ENCODE measurements at places on chromosomes 2 and 18.

DNA sequence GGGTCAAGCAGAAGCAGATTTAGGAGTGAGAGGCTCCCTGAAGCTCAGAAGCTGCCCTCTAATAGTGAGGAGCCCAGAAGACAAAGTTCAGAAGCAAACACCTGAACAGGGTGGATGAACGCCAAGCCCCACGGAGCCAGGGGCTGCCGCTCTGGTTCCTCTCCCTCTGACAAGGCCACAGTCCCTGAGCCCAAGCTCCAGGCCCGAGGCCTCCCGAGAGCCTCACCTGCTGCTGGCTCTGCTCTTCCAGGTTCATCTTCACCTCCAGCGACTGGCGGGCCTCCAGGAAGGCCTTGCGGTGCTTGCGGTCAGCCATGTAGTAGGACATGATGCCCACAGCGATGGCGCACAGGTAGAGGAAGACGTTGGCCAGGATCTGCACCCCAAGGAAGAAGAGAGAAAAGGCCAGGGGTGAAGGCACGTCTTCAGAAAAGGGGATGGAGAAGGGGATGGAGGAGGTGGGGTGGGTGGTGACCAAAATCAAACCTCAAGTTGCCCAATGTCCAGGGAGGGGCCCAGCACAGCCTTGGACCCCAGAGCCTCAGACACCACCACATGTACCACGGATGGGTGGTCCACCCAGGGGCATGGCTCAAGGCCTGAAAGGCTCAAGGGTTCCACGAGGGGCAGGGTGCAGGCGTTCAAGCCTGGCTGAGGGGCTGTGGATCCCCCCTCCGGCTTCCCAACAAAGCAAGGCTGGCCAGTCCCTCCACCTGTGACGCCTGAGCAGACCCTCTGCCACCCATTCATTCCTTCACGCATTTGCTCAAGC lies 47.5 kb downstream of the ADCY3 start:
- no peak for DNase-seq

GRCh38 chr18:73556904-73557303 lies 590.7 kb downstream of the FBXO15 start:
- DNase-seq, result no peak

DNA sequence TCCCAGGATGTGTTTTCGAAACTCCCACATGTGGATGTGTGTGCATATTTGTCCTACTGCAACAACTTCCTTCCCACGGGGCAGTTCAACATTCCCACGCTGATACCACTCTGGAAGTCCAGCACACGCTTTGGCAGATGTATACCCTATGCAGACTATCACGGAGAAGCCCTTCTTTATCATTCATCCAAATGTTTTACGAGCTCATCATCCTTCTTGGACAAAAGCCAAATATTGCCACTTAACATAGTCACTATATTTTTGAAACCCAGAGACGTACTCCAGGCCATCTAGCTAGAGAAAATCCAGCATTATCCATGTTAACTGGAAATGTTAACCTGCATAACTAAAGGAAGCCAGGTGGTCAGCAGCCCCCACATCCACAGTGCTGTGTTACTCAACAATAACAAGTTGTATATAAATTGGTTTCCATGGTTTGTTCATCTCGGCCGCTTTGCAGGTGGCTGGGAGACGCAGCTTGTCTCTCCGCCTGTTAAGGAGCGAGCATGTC lies 131.5 kb downstream of the ZNF532 start:
- no peak for DNase-seq

GRCh38 chr2:193336781-193337180 lies 1142.0 kb upstream of the TMEFF2 start:
- DNase-seq, result no peak

- DNase-seq, result no peak
These were observed 207.9 kb upstream of the HDAC4 start for GRCh38 chr2:239608723-239609122.

- no peak for DNase-seq
These were observed 1.2 kb downstream of the ICOS start for GRCh38 chr2:203937788-203938187.

DNA sequence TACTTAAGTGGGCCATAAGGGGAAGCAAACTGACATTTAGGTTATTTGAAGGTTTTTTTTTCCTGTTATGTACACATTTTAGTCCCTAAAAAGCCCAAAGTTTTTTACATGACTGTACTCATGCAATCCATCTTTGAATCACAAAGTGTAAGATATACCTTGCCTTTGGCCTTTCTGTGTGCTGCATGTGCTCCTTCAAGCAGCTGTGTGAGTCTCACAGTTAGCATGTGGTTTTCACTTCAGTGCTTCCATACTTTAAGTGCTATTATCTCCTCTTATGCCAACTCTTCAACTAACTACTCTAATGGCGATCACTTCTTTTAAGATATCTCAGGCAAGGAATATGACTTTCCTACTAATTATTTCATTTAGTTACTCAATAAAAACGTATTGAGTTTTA lies 597.1 kb upstream of the ACVR2A start:
- DNase-seq, result no peak

GRCh38 chr2:38742797-38743559 lies 8.2 kb downstream of the SRSF7 start:
- no peak for DNase-seq

DNA sequence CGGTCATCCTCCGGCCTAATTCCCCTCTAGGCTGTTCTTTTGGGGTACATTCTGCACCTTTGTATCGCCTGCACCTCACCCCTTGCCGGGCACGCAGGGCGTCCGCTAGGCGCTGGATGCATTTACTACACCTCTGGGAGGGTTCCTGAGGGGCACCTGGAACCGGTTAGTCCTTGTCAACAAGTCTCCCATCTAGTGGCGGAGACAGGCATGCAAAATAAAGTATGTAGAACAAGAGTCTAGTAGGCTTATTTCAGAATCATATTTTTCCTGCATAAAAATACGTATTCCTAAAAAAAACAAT lies 705 bp upstream of the TEX261 start:
- no peak for DNase-seq

DNA sequence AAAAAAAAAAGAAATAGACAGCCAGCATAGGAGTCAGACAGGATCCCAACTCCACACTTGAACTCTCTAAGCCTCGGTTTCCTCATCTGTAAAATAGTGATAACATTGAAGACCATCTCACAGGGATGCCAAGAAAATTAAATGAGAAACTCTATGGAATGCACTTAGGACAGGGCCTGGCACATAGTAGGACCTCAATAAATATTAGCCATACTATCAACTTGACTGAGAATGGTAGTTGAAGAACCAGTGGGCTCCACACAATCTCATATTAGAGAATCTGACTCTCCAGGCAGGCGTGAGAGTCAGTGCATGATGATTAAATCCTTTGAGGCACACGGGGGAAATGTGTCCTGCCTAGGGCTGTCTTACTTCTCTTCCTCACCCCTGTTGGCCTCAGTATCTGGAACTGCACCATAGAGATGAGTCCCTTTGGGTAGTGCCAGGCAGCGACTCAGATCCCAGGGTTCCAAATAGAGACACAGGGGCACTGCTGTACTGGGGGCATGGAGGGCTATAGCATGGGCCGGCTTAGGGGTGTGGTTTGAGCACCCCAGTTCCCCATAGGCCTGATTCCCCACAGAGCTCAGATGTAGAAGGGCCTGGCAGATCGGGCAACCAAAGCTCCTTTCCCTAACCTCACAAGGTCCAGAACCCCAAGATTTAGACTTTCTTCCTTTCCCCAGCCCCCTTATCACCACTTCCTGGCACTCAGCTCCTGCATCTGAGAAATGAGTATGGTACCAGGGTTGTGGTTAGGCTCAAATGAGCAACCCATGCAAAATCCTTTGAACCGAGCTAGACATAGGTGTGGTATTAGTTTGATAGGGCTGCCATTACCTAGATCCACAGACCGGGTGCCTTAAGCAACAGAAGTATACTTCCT lies 51.3 kb upstream of the CAB39 start:
- no peak for DNase-seq

DNA sequence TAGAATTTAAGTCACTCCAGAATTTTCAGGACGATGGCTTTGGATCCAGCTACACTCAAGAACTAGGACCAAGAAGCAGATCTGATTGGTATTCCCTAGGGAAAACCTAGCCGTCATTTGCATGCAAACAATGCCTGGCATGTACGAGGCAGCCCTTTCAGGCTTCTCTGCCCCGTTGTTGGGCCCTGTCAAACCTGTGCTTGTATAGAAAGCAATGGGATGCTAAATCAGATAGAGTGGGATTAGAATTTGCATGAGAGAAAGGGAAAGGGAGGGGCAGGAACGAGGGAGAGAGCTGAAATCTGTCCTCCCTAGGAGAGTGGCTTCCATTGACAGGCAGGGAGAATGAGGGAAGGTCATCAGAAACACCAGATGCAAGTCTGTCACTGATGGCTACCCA lies 28.6 kb downstream of the ARID5A start:
- DNase-seq, result no peak

DNA sequence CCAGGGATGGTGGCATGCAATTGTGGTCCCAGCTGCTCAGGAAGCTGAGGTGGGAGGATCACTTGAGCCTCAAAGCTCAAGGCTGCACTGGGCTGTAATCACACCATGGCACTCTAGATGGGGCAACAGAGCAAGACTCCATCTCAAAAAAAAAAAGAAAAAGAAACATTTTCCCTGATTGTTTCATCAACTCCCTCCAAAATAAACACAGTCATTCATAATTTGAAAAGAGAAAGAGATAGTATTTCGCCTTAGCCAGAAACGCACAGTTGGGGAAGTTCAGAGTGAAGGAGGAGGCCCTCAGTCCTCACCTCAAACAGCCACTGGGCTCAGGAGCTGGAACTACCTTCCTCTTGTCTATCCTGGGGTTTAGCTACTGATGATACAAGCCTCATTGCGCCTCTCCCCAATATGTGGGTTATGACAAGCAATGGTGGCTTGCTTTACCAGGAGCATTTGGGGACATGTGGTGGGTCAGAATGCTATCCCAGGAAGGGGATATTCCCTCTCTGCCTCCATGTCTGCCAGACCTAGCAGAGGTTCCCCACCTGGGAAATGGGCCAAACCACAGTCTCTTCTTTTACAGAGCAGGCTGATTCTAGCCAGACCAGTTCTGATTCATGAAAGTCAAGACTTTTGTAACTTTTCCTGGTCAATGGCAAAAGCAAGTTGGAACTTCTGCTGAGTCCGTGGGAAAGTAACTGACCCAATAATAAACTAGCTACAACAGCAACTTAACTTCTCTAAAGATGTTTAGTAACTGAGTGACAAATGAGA lies 22.2 kb upstream of the TMEM87B start:
- DNase-seq, result no peak

- DNase-seq, result no peak
These were observed 533.4 kb upstream of the ID2 start for GRCh38 chr2:8148260-8149006.

DNA sequence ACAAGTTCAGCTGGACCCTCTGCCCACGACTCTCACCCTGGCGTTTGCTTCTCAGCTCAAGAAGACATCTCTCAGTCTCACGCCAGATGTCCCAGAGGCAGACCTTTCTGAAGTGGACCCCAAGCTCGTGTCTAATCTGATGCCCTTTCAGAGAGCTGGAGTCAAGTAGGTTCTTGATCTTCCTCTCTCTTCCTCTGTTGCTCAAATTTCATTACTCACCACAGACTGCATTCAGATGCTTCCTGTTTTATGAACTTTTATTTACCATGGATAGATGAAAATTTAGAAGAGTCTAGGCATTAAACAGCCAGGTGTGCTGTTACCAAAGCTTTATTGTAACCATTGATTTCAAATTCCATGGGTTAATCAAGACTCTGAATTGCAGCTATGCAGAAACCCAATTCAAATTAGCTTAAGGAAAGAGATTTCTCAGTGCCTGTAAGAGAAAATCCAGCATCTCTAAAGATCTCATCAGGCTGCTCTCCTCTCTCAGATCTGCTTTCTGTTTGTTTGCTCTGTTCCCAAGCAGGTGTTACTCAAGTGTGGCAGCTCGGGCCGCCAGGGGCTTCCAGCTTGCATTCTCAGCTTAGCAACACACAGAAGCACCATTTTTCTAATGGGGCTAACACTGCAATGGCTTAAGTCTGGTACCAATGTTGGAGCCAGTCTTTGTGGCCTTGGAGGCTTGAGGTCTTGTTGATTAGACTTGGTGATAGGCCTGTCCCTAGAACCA lies 16.5 kb downstream of the SMARCAL1 start:
- DNase-seq, result no peak

DNA sequence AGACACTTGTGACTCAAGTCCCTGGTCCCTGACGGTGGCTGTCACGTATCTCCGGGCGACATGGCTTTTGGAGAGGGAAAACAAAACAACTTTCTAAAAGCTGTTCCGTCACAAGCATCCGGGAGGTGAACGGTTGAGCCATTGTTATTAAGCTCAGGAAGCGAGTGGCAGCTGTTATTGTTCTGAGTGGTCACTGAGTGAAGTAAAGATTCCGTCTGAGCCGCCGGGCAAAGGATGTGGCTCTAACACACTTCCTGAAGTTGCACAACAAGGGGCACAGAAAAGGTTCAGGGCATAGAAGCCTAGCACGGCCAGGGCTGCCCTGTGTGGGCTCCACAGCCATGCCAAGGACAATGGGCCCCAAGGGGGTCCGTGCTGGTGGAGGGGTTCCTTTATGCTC lies 24.3 kb downstream of the INPP5D start:
- DNase-seq, result no peak

DNA sequence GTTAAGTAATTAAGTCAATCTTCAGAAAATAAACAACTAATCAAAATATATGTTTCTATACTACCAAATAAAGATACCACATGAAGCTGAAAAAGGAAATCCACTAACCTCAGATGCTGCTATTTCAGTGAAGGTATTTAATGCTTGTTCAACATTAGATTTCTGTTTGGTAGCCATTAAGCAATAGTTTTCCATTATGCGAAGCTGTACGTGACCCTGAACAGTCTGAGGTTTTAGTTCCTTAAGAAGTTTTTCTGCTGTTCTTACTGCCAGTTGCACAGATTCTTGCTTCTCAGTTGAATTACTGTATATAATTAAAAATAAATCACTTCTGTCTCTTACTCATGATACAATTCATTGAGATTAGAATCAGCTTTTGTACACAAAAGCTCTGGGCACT lies 65.4 kb downstream of the TTC21B start:
- no peak for DNase-seq

DNA sequence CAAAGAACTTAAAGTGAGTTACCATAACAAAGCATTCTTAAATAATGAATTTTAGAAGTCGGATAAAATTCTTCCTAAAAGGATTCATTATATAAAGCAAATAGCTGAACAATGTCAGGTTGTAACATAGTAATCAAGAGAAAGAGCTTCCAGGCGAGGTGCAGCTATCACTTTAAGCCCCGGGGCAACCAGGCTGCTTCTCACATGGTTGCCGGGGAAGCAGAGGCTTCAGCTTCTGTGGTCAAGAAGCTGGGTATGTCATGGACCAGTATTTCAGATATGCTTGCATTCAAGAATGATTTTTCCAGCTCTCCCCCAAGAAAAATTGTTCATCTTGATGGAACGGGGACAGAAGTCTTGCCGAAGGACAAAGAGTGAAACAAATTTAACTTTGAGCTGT lies 23.6 kb upstream of the KYNU start:
- no peak for DNase-seq

DNA sequence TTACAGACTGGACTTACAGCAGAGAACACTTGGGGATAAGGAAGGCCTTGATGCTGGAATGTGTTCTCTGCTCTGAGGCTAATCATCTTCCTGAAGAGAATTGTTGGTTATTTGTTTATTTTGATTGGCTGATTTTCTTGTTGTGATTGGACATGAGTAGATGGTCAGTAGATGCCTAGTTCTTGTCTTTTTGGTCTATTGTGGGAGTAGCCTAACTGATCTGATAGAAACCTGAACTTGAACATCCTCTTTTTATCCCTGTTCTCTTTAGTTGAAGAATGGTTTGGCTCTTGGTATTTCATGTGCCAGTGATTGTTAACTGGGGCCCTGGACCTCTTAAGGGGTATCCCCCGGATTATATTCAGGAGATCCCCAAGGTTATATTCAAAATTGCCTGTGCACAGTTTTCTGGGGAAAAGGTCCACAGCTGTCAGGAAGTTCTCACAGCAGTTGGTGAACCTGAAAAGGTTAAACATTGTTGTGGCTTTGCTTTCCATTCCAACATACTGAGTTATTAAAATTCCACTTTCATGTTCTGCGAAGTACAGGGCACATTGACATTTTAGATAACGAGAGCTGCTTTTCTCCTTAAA lies 13.6 kb downstream of the TWSG1 start:
- no peak for DNase-seq

Measured in stimulated activated CD4-positive, alpha-beta T cell treated with anti-CD3 and anti-CD28 coated beads, Interleukin-1b, Interleukin-23, amount 100 ng/mL, for 1 hour (primary cell).